ENCODE measurements at places on chromosomes 13 and 19.
A peak's percentile ranks its signal among the peaks of the same experiment; 100 is the strongest.

- no peak for DNase-seq
These were observed 16.8 kb downstream of the LHFPL6 start for GRCh38 chr13:39586151-39586550.

DNA sequence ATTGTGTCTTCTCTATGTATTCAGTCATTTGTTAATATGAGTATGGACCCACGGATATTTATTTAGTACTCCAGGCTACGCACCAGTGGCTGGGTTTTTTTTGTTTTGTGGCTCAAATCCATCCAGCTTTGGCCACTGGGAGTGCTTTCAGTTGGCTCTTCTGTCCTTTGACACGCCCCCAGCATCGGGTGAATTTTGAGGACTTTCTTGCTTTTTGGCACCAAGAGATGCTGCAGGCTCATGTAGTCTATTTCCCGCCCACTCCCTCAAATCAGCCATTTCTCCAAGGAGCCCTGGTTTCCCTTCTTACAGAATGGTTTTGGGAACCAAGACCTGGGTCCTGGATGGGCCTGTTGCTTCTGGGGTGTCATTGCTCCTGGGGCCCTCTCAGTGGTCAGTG is 55.8 kb downstream of the SMARCA4 start:
- no peak for DNase-seq

- no peak for DNase-seq
These were observed 201.4 kb downstream of the OXGR1 start for GRCh38 chr13:96792736-96793403.

GRCh38 chr19:12800923-12801465 is 606 bp downstream of the PRDX2 start:
- DNase-seq: no peak

DNA sequence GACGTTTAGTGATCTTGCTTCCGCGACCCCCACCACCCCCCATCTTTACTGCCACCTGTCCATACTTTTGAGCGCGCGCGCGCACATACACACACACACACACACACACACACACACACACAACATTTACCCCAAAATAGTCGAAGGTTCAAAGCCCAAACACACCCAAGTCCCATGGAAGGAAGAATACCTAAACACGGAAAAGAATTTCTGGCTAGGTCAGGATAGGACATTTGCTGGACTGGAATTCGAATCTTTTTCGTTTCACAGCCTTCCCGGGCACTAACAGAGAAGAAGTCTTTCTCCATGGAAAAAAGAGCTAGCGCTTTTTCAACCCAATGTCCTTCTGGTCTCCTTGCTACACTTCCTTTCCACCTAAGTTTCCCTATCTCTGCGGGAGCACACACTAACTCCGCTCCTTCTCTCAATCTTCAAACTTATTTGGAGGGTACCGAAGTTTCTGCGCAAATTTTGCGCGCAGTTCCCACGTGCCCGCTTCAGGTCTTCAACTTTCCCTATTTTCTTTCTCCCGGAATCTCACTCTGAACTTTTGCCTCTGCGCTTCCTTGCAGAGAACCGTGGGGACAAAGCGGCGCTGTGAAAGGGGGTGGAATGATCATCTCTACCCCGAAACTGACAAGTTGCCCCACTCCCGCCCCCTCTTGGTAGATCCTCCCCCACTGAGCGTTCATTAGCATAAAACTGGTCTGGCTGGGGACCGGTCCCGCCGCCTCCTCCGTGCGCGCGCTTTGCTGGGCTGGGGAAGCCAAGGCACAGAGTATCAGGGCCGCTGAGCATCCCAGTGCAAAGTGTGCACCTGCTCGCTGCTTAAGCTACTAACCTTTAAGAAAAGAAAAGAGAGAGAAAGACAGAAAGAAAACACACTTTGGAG is 2.7 kb downstream of the DACH1 start:
- DNase-seq: peak; percentile 32

DNA sequence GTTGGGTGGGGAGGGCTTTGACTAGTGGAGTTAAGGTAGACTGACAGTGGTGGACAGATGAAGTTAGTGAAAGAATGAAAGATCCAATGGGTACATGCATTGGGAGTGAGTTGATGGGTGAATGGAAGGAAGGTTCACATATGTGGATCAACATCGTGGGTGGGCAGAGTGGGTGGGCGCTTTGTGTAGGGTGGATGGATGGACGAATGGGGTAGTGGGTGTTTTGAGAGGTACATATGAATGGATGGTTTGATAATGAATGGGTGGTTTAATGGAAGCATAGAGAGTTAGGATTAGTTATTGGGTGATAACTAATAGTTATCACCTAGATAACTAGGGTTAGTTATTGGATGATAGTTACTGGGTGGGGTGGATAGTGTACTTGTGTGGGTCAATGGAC is 11.5 kb downstream of the ZSWIM4 start:
- DNase-seq: no peak

DNA sequence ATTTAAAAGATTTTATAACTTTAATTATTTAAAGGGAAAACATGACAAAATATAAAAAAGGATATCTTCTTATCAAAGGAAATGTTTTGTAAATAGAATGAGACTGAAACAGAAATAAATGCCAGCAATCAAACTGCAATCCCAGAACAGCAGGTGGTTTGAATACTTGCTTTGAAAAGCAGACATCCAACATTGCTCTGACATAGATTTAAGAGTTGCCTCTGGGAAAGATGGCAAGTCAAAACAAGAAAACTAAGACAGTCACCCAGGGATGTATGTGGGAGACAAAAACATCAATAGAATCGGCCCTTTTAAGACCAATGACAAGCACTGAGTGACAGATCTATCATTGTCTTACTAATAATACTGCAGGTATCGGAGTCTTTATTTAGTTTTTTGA is 789.7 kb upstream of the GPC6 start:
- no peak for DNase-seq

- no peak for DNase-seq
These were observed 23.8 kb upstream of the SMIM17 start for GRCh38 chr19:56619121-56619520.

- no peak for DNase-seq
These were observed 64.9 kb downstream of the EDNRB start for GRCh38 chr13:77853703-77854102.

GRCh38 chr13:24648983-24649687 is 31.1 kb upstream of the ATP12A start:
- no peak for DNase-seq

GRCh38 chr19:19656451-19657396 is 6.8 kb downstream of the ATP13A1 start:
- DNase-seq: peak; percentile 18

DNA sequence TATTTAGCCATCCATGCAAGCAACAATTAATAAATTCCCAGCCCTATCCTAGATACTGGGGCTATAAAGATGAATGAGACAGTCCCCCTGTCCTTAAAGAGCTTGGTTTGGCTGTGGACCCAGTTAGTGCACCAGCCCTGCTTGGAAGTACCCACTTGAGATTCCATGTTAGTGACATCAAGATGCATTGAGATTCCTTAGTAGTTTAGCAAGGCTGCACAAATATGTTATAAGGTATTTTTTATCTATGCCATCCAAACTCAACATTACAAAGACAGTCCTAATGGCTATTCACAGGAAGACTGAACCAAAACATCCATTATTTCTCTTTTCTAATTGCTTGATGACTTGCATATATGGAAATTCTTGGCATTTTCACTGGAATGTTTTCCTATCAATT is 48.8 kb upstream of the RAP2A start:
- DNase-seq: no peak

DNA sequence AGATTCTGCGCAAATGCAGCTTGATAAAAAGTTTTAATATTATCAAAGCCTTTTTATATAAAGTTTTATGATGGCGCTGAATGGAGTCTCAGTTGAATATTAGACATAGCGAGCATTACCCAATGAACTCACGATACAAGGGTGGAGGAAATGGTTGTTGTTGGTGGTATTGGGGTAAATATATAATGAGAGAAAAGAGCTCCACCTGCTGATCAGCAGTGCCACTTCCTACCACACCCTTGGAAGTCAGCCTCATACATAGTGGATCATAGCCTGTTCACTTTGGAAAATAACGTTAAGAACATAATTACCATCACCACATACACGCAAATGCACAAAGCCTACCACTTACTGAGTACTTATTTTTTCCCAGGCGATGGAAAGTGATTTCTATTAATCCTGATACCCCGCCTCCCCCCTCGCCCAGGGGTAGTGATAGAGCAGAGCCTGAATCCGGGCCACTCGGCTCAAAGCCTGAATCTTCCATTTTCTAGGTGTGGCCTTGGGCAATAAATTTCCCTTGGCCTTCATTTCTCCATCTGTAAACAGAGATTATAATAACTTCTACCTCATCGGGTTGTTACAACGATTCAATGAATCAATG is 358.3 kb downstream of the KLF5 start:
- DNase-seq: no peak

- DNase-seq: no peak
These were observed 190.8 kb downstream of the TEX29 start for GRCh38 chr13:111511219-111511732.

DNA sequence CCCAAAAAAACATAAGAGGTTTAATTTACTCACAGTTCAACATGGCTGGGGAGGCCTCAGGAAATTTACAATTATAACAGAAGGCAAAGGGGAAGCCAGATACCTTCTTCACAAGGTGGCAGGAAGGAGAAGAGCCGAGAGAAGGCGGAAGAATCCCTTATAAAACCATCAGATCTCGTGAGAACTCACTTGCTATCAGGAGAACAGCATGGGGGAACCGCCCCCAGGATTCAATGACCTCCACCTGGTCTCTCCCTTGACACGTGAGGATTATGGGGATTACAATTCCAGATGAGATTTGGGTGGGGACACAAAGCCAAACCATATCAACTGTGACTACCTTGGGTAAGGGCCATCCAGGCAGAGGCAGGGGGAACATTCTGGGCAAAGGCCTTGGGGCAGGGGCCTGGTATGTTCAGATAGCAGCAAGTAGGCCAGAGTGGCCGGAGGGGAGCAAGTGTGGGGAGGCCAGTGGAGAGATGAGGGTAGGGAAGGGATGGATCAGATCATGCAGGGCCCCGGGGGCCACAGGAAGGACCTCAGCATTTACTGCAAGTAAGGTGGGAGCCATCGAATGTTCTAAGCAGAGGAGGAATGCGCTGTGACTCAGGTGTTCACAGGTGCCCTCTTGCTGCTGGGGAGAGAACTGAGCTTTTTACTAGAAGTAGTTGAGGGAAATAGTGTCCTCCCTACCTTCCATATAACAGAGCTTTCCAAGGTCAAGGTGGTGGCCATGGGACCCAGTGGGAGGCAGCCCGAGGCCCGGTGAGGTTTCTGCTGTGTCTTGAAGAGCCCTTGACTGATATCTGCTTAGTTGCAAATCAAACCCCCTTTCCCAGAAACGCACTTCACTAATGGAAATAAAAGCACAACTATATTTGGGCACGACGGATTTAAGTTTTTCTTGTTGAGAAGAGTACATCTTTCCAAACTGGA is 18.0 kb downstream of the RAB3D start:
- DNase-seq: no peak

GRCh38 chr13:34214686-34215085 is 396.7 kb downstream of the RFC3 start:
- no peak for DNase-seq

GRCh38 chr19:1241417-1242095 is at the start of gene ATP5F1D:
Gene ATP5F1D (plus strand): TSS chr19:1241751. CDS start chr19:1241851, 100 bp downstream.
- DNase-seq: peak; percentile 95

GRCh38 chr19:1302533-1303239 is 17.0 kb downstream of the EFNA2 start:
- no peak for DNase-seq

DNA sequence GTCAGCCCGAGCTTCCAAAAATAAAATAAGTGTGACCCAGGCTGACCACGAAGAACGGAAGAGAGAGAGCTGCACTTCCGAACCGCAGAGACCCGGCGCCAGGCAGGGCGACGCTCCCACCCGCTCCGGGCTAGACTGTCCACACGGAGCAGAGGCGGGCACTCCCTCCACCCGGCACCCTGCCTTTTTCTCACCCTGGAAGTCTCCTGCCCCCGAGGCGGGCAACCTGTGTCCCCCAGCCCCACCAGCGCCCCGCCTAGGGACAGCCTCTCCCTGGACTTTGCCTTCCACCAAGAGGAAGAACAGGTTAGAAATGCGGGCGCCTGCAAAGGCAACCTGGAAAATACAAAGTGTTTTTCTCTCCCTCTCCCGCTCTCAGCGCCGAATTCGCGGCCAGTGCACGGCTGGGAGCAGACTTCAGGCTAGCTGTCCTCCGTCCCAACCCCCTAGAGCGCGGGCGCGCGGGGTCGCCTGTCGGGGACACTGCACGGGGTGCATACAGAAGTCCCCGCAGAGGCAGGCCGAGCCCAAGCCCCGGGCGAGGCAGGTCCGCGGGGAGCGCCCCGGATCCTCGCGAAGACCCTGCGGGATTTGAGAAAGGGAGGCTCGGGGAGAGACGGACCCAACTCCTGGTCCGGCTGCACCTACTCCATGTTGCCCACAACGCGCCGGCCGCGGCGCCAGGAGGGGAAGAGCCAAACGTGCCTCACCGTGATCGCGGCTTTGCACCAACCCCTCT is 845 bp downstream of the SPRY2 start:
- DNase-seq: peak; percentile 66

DNA sequence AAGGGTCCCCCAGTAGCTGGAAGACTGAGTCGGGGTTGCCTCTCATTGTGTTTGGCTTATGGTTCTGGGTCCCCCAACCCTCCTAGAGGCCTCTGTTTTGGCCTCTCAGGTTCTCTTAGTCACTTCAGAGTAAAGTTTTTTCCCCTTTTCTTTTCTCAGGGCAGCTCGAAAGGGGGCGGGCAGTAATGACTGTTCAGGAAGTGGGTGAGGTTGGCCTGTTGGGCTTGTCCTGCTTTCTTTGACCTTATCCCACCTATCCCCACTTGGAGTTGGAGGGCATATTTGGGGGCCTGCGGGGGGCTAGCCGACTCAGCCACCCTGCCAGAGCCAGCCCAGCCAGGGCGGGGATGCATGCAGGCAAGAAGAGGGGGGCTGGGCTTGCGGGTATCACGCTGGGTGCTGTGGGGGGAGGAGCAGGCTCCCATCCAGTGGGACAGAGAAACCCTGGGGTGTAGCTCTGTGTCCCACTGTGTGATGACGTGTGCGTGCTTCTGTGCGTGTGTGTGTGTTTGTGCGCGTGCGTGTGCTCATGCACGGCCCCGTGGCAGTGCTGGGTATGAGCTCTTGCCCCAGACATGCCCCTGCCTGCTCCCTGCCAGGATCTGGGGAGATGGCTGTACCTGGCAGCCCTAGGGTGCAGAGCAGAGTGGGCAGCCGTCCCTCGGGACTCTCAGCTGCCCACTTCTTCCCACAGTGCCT is 1.4 kb downstream of the CIC start:
- DNase-seq: peak; percentile 39

DNA sequence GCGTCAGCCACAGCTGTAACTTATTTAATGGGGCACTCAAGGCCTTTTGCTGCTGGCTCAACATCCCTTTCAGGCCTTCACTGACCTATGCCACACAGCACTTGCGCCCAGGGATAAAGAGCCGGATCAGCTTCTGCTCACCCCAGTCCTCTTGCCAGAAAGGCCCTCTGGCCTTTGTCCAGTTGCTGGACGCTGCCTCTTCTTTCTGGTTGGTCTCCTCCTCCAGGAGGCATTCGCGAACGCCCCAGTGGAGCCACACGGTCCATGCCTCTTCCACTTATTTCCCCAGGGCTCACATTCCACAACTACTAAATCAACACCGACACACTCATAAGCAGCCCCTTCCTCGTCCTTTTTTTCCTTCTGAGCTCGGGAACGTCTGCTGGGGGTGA is 3.7 kb upstream of the ZNF329 start:
- DNase-seq: peak; percentile 59

- DNase-seq: no peak
These were observed 63.8 kb downstream of the KCNRG start for GRCh38 chr13:50078895-50079654.
